Suprapubic skin (tissue), 4 donors: ENCODE measurements at places on chromosomes 2 and 18. TPM values are rescaled to one million over a fixed set of nuclear protein-coding genes. Genes with fewer than 3 reads are reported as not detected.

Gene RSAD2
- 0.24 TPM for total RNA-seq

Gene IL1RL2
- 7.0 TPM for total RNA-seq

Gene CYTIP
- 9.6 TPM for total RNA-seq

Gene UGT1A5
- total RNA-seq, result 0.83 TPM

Gene COL6A3
- total RNA-seq, result 79.2 TPM

Gene ZNF396
- total RNA-seq, result 1.0 TPM

Gene SCN9A
- total RNA-seq, result 4.0 TPM

Gene TUBB8B
- total RNA-seq, result not detected

Gene PRKAG3
- total RNA-seq, result not detected

Gene CABLES1
- total RNA-seq, result 41.9 TPM

Gene GYPC
- total RNA-seq, result 38.1 TPM

Gene UGT1A9
- total RNA-seq, result not detected

Gene UGT1A10
- not detected for total RNA-seq

Gene NOL4
- not detected for total RNA-seq

Gene CCDC68
- 0.78 TPM for total RNA-seq

Gene UNC50
- total RNA-seq, result 42.4 TPM

Gene RHBDD1
- 41.8 TPM for total RNA-seq

Gene MLPH
- total RNA-seq, result 8.8 TPM

Gene GALR1
- total RNA-seq, result not detected

Gene ANKRD30B
- not detected for total RNA-seq

Gene MYO7B
- 0.72 TPM for total RNA-seq

Gene SGPP2
- 49.9 TPM for total RNA-seq

Gene SERPINB13
- total RNA-seq, result 16.3 TPM

Gene PLEKHH2
- 77.3 TPM for total RNA-seq

Gene MDH1B
- 2.0 TPM for total RNA-seq

Gene G6PC2
- total RNA-seq, result not detected

Gene SOWAHC
- total RNA-seq, result 56.4 TPM

Gene TLX2
- 0.56 TPM for total RNA-seq

Gene RAPH1
- total RNA-seq, result 38.3 TPM

Gene DSG4
- 20.9 TPM for total RNA-seq

Gene WNT6
- 2.8 TPM for total RNA-seq

Gene GNAL
- 17.1 TPM for total RNA-seq

Gene ESPNL
- not detected for total RNA-seq

Gene IL36A
- total RNA-seq, result not detected

Gene PLA2R1
- total RNA-seq, result 32.2 TPM

Gene ELMOD3
- 24.4 TPM for total RNA-seq

Gene KCNF1
- not detected for total RNA-seq

Gene CIB4
- total RNA-seq, result not detected

Gene CHRND
- total RNA-seq, result not detected

Gene CCDC121
- 2.2 TPM for total RNA-seq

Gene RUFY4
- not detected for total RNA-seq

Gene FAM136A
- total RNA-seq, result 28.0 TPM

Gene CPLX4
- not detected for total RNA-seq

Gene DSG1
- total RNA-seq, result 1,743 TPM

Gene PAX8
- total RNA-seq, result 2.3 TPM
